Hypothalamus (tissue), 51 donors: ENCODE measurements at places on chromosomes 6 and 20.

- DNase-seq = no peak
These were observed 10.2 kb upstream of the DNAJC5 start for GRCh38 chr20:63884506-63885263.

GRCh38 chr6:38114976-38115625 lies 295.6 kb downstream of the ZFAND3 start:
- DNase-seq = no peak

DNA sequence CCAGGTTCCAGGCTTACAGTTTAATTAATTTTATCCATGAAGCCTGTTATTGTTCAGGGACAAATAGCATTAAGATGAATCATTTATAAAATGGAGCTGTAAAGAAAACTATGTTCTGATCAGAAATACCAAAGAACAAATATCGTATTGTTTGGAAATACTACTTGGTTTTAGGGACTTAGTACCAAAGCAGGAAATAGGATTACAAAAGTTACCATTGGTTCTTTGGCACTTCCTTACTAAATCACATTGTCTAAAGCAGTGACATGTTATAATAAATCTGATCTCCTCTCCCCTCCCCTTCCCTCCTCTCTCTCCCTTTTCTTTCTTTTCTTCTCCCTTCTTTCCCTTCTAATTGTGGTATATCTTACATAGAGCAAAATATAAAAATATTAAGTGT lies 29.6 kb downstream of the CRYBG1 start:
- DNase-seq = no peak

- DNase-seq = no peak
These were observed 103.1 kb upstream of the ESR1 start for GRCh38 chr6:151704383-151704782.

GRCh38 chr20:11072982-11073381 lies 399.2 kb upstream of the JAG1 start:
- no peak for DNase-seq

DNA sequence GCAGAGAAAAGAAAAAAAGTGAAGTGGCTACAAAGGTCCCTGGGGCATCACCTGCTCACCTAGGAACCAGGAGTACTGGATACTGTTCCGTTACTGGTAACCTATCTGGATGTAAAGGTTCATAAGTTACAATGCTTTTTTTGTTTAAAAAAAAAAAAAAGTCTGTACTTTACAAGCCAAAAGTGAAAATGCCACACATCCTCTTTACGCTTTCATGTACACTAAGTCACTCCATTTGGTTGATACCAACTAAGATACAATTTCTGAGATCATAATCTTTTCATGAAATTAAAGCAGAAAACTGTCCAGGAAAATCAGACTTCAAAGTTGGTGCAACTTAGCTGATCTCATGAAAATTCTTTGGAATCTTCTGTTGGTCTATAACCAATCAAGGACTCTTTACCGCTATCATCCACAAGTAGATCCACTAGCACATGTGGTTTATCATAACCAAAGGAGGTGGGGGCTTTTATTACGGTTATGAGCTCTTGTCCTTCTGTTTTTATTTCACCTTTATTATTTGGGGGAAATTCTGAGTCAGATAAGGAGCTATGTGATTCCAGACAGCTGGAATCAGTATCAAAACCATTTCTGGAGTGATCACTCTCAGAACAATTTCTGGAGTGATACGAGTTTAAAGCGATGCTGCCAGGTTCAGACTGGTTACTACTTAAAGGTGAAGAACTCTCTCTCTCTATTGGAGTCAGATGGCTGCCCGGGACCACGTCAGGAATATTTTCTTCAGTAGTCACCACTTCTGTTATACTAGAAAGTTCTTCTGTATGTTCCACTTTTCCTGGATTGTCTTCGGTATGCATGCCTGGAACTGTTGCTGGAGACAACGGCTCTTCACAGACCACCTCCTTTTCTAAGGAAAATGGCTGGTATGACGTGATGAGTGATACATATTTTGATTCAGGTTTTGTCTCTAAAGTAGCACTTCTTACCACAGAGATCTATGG lies 21.2 kb downstream of the IFNGR1 start:
- no peak for DNase-seq
